ENCODE measurements at places on chromosomes 1 and 21.

- no peak for DNase-seq
Observed at GRCh38 chr1:15718199-15718601, 17.9 kb upstream of the SLC25A34 start.

DNA sequence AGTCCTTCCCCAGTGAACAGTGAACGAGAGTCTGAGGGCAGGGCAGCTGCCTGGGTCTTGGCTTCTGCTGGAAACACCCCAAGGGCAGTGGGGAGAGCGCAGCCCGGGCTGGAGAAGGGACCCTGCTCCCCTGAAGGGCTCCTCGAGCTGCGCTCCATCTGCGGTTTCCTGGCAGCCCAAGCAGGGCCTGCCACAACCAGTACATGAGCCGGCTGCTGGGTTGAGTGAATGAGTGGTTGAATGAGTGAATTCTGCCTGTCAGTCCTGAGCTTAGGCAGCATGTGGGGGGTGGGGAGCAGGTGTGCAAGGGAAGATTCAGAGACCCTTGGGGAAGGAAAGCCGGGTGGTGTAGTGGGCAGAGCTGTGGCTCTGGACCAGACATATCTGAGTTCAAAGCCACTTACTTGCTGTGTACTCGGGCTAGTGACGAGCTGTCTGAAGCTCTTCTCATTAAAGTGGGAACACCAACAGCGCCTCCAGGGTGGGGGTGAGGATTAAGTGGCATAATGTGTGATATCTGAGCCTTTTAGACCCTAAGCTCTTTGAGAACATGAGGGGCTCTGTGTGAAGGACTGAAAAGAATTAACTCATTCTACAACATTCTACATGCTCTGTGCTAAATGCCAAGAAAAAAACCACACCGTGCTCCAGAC lies 3.7 kb downstream of the OPRD1 start:
- no peak for DNase-seq

GRCh38 chr1:204928671-204929486 lies 58.2 kb downstream of the NFASC start:
- DNase-seq = no peak

- peak; percentile 58 for DNase-seq
Observed at GRCh38 chr1:160830321-160831153, 32.1 kb downstream of the CD244 start.

DNA sequence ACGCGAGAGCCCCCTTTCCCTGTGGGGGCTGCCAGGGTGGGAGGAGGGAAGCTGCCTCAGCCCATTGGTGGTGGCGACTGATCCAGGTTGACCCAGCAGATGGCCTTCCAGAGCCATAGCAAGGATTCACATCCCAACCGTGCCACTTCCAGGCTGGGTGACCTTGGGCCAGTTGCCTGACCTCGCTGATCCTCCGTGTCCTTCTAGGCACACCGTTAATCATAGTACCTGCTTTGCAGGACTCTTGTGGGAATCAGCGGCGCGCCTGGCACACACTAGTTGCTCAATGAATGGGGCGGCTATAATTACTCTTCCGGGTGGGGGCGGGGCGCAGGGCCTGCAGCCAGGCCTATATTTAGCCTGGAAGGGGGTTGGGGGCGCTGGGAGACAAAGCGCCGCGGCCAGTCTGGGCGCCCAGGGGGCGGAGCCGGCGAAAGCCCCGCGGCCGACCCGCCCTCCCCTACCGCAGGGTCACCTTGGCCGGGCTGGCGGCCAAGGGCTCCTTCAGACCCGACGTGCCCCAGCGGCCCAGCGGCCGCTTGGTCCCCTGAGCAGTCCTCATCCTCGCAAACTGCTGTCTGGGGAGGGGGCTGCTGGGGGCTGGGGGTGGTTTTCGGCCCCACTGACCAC lies 5.1 kb downstream of the HSPB7 start:
- DNase-seq = no peak

DNA sequence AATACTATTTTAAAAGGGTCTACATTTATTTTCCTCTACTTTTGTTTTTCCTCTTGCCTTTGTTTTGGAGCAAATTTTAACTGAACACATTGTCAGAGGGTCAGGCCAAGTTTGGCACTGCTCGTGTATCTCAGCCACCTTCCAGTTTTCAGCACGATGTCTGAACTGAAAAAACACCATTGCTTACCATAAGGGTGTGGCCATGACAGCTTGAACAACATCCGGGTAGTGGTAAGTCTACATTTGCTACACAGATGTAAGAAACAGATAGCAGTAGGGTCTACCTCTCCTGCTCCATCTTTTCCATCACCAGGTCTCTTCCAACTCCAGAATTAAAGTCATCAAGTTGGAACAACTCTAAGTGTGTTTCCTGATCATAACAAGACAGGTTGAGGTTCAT lies 4.2 kb downstream of the HIVEP3 start:
- no peak for DNase-seq

DNA sequence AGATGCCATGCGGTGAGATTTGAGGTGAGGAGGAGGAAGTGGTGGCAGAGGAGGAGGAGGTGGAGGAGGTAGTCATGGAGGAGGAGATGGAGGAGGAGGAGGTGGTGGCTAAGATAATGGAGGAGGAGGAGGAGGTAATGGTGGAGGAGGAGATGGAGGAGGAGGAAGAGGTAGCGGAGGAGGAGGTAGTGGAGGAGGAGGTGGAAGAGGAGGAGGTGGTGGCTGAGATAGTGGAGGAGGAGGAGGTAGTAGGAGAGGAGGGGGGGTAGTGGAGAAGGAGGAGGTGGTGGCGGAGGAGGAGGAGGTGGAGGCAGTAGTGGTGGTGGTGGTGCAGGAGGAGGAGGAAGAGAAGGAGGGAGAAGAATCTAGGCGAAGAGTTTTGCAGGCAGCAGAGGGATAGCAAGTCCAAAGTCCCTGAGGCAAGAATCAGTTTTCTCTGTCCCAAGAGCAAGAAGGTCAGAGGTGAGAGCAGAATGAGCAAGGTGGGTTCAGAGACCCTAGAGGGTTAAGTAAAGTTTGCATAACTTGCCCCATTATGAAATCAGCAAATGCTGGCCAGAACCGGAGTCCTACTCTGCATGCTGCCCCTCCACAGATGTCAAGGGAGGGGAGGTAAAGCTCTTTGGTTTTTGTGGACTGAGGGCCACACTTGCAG lies 38.9 kb upstream of the GNPAT start:
- no peak for DNase-seq

GRCh38 chr1:100441651-100442050 lies 89.3 kb downstream of the CDC14A start:
- no peak for DNase-seq

- no peak for DNase-seq
Observed at GRCh38 chr1:96206451-96206850, 515.1 kb upstream of the PTBP2 start.

DNA sequence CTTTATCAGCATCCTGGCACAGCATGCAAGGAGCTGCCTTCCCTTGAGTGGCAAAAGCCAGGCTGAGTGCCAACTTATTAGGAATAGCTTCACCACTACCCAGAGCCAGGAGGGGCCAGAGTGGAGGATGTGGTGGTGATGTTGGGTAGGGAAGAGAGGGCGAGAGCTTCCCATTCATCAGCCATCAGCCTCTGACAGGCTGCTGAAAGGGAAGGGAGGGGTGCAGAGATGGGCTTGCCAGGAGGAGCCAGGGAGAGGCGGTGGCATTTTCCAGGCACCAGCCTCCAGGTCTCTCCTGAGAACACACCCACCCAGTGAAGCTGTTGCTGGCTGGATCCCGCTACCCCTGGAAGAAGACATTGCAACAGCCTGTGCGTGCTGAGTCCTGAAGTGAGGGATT lies 168.5 kb downstream of the ACTL8 start:
- DNase-seq = no peak

GRCh38 chr21:42737951-42738590 lies 84.7 kb downstream of the PDE9A start:
- peak; percentile 15 for DNase-seq

GRCh38 chr1:60745484-60745883 lies 336.9 kb upstream of the NFIA start:
- no peak for DNase-seq

DNA sequence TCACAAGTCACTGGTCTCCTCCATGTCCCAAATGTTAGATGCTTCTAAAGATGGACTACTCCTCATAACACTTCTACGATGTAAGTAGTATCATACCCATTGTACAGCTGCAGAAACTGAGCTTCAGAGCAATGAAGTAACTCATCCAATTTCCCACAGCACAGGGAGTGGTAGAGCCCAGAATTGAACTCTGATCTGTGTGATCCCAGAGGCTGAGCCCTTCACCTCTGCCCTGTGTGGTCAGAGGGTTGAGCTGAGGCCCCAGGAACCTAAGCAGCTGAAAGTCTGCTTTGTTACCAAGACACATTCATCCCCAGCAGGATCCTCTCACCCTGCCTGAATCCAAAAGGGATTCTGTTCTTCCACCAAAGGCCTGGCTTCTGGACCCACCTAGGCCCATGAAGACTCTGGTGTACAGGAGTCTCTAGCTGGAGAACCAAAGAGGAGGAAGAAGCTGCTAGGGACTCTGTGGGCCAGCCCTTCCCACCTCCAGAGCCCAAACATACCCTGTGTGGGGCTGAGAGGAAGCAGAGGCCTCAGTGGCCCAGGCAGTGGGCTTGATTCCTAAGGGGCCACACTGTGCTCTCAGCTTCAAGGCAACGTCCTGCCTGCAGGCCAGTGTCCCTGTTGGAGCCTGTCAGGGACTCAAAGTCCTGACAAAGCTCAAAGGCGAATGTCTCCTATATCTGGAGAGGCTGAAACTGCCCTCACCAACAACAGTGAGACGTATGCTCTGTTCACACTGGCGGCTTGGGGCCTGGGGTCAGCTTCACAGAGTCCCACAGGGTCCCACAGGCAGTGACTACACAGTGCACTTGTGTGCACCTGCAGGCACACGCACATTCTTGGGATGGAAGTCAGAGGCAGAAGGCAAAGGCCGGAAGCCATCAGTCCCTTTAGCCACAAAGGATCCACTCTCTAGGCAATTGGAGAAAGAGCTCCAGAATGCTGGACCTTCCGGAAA lies 40.4 kb upstream of the SLC30A1 start:
- DNase-seq = no peak

GRCh38 chr1:27567146-27567526 lies 36.8 kb downstream of the AHDC1 start:
- DNase-seq = no peak

DNA sequence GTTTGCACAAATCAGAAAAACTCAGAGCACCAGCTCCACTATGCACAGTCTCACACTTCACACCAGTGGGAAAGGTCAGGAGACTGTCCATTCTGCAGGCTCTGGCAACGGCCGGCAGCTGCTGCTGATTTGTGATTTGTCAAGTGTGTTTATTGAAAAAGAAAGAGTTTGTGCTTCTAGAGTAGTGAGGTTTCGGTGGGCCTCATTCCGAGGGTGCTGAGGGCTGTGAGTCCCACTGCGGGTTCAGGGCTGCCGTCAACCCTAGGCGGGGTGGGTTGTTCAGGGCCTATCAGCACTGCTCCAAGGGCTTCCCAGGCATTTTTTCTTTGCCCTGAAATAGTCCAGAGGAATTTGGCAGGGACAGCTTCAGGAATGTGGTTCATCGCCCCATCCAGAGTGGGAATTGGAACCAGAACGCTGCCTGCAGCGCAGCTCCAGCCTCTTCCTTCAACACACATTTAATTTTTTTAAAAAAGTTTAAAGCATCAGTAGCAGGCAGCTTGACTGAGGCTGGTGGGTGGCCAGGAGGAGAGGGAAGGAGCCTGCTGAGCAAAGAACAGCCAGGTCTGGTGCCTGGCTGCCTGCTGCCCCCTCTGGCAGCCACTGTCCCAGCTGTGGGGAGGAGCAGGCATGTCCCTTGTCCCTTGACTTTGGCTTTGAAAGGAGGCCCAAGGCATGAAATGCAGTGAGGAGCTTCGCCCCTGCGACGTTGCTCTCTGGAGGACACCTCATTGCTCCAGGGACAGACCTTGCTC lies 19.7 kb downstream of the STUM start:
- DNase-seq = no peak

GRCh38 chr1:161119092-161119903 lies 1.4 kb downstream of the NIT1 start:
- peak; percentile 70 for DNase-seq

DNA sequence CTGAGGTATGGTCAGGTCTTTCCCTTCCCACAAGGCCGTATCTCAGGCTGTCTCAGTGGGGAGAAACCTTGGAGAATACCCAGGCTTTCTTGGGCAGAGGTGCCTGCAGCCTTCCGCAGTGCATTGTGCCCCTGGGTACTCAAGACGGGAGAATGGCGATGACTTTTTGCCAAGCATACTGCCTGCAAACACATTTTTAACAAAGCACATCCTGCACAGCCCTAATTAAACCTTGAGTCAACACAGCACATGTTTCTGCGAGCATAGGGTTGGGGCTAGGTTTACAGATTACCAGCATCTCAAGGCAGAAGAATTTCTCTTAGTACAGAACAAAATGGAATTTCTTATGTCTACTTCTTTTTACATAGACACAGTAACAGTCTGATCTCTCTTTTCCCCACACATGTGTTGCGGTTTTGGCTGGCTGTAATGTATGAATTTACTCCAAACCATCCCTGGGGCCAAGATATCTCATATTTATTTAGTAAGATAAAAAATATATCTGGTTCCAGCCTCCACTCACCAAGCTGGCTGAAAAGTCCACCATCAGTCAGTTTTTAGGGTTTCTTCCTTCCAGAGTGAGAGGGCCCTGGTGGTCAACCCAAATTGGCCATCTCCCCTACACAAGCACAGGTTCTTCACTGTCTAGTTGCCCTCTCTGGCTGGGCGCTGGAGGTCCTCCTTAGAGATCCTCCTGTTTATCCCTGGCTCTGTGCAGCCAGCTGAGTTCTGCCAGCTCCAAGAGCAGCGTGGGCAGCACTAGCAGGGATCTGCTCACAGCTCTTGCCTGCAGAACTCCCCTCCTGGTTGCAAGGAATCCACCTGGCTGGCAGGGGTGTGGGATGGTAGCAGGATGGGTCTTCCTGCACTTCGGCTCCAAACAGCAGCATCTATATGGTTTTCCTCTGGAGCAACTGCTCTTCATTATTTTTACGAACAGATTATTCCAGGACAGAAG lies 2.6 kb downstream of the FAAH start:
- DNase-seq = no peak

Data from stimulated activated CD4-positive, alpha-beta T cell treated with anti-CD3 and anti-CD28 coated beads, TNF-alpha, amount 100 ng/mL, for 48 hours (primary cell).